ENCODE measurements at places on chromosomes 12 and 14. TPM values are rescaled to one million over a fixed set of nuclear protein-coding genes. Genes with fewer than 3 reads are reported as not detected.

DNA sequence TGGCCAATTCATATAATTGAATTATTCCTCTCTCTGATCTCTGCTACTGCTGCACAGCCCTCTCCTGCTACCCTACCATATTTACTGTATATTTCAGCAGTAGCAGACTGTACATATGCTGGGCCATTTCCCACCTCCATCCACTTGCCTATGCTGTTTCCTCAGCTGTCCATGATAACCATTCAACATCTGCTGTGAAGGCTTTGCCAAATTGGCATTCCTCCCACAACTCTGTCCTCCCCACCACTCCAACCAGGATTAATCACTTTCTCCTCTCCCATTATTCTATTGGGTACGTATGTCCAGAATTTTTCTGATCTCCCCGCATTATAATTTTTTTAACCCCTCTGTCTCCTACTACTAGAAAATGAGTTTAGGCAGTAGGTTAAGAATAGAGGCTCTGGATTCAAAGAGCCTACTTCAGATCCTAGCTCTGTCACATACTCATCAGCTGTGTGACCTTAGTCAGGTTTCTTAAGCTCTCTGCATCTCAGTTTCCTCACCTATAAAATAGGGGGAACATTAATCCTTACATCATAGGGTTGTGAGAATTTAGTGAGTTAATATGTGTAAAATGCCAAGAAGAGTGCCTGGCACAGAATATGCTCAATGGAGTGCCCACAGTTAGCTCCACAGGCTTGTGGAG, 123.3 kb downstream of the KICS2 start:
- no peak for DNase-seq
- H3K27me3 ChIP-seq: no peaks in the 10 kb centered on the region
- H3K36me3 ChIP-seq: no peaks in the 10 kb centered on the region
- H3K4me1 ChIP-seq: peaks cover 26% of the 10 kb centered on the region
- H3K4me3 ChIP-seq: no peak overlapping the region

DNA sequence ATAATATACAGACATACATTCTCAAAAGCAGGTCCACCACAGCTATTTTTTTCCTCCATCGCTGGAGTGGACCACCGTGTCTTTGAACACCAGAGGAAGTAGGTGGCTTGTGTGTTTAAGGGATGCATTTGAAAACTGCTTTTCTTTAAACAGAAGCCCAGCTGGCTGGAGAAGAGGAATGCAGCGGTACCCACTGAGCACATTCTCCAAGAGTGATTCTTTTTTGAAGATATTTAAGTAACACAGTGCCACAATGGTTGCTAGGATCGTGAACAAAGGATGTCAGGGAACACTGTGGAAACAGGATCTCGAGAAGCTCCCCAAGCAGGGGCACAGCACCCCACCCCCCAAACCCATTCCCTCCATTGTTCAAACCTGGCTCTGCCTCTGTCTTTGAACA, 286.6 kb upstream of the PWP1 start:
- H3K4me3 ChIP-seq: no peak overlapping the region
- DNase-seq: no peak
- H3K4me1 ChIP-seq: no peaks in the 10 kb centered on the region
- H3K27ac ChIP-seq: no peak overlapping the region

GRCh38 chr14:64848239-64848638, 31.5 kb downstream of the SPTB start:
- peaks cover under 1% of the 10 kb centered on the region for H3K27me3 ChIP-seq
- H3K4me3 ChIP-seq: no peak overlapping the region
- no peak for DNase-seq
- H3K27ac ChIP-seq: no peak overlapping the region
- no peaks in the 10 kb centered on the region for H3K36me3 ChIP-seq
- H3K4me1 ChIP-seq: no peaks in the 10 kb centered on the region

The HOXC4 gene
- total RNA-seq: not detected

The MARK3 gene
- 85.8 TPM for total RNA-seq

The TPPP2 gene
- total RNA-seq: not detected

The AHNAK2 gene
- 11.0 TPM for total RNA-seq

The PKP2 gene
- total RNA-seq: 44.6 TPM

DNA sequence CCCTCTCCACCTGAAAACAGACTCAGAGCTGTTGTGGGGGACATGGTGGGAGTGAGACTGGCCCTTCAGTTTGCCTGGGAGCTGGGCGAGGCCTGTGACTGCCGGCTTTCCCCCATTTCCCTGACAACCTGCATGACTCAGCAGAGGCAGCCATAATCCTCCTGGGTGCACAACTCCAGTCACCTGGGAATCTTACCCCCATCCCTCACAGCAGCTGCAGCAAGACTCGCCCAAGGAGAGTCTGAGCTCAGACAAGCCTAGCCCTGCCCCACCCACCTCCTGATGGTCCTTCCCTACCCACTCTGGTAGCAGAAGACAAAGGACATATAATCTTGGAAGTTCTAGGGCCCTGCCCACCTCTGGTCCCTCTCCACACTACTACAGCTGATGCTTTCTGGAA, 207.3 kb upstream of the ARID2 start:
- no peaks in the 10 kb centered on the region for H3K27me3 ChIP-seq
- no peak for DNase-seq
- H3K27ac ChIP-seq: no peak overlapping the region
- no peaks in the 10 kb centered on the region for H3K4me1 ChIP-seq
- no peak overlapping the region for H3K4me3 ChIP-seq

DNA sequence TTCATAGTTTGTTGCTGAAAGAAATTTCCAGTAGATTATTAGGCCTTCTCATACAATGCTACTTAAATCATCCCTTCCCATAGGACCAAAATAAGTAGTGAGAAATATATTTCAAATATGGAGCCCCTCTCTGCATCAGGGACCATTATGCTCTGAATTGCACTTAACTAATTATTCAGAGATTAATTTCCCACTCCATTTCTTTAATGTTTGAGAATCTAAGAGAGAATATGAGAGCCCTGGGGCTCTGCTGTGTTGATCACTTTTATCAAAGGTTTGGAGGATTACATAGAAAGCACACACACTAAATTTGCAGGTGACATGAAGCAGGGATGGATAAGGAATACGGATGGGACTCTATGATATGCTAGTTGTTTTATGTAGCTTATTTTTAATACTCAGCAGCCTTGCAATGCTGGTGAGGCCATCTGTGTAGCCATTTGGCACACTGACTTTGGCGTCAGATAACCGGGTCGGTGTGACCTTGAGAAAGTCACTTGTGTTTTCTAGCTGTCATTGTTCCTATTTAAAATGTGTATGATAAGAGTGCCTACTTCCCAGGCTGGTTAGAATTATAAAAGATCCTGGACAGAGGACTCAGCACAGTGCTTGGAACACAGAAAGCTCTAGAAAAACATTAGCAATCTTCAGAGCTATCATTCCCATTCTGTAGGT, 49.9 kb upstream of the FBXO21 start:
- peaks cover 18% of the 10 kb centered on the region for H3K27me3 ChIP-seq
- no peak overlapping the region for H3K4me3 ChIP-seq
- no peaks in the 10 kb centered on the region for H3K4me1 ChIP-seq

GRCh38 chr12:32104572-32105355, 1.9 kb upstream of the BICD1 start:
- no peaks in the 10 kb centered on the region for H3K27me3 ChIP-seq
- H3K4me3 ChIP-seq: no peak overlapping the region
- no peak overlapping the region for H3K27ac ChIP-seq
- H3K36me3 ChIP-seq: no peaks in the 10 kb centered on the region
- peaks cover 21% of the 10 kb centered on the region for H3K4me1 ChIP-seq

DNA sequence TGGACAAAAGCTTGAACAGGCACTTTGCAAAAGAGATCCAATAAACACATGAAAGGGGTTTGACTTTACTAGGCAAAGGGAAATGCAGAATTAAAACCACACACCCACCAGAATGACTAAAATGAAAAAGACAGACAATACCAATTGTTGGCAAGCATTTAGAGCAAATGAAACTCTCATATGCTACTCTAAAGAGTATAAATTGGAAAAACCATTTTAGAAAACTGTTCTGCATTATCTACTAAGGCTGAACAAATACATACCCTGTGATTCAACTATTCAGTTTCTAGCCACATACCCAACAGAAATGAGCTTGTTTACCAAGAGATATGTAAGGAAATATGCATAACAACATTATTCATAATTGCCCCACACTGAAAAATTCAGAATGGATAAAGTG, 8.5 kb upstream of the IL22 start:
- H3K36me3 ChIP-seq: no peaks in the 10 kb centered on the region
- H3K4me3 ChIP-seq: no peak overlapping the region
- no peak for DNase-seq

The KRT79 gene
- total RNA-seq: not detected

DNA sequence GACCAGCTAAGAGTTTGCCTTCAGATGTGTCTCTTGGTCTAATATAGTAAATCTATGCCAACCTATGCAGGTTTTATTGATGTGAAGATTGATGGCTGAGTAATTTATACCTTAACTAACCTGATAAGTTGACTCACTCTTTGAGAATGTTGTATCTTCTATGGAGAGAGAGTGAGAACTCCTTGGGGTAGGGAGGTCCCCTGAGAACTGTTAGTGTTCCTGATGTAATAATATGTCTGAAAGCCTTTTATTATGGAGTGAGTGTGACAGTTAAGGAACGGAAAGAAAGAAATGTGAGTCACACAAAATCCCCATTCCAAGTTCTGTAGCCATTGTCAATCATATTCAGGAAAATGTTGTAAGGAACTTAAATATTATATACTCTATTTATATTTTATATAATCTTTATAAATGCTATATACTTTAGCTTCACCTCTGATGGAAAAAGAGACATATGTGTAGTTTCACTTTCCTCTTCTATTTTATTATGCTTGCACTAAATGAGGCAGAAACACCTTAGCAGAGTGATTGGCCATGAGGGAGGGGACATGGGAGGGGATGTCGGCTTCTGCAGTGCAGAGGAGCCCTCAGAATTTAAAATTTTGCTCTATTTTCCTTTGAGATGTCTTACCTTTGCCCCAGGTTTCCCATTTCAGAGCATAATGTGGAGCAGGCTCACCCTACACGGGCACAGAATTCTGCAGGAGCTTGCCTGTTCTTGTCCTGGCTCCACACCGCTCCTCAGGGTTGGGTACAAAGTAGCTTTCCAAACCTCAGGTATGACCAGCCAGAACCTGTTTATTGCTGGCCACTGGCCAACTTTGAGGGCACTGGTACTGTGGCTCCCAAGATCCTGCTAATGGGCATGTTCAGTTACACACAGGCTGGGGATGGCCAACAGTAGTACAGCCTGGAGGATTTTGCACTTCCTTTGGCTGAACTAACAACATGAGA, 57.7 kb downstream of the ARF6 start:
- peak; percentile 85 for DNase-seq
- H3K4me3 ChIP-seq: no peak overlapping the region
- peaks cover 20% of the 10 kb centered on the region for H3K4me1 ChIP-seq
- peak overlapping the region; percentile 71 for H3K27ac ChIP-seq
- H3K36me3 ChIP-seq: no peaks in the 10 kb centered on the region

GRCh38 chr12:128442096-128442495, 175.1 kb downstream of the TMEM132C start:
- DNase-seq: no peak
- no peak overlapping the region for H3K27ac ChIP-seq
- no peaks in the 10 kb centered on the region for H3K27me3 ChIP-seq
- no peaks in the 10 kb centered on the region for H3K36me3 ChIP-seq
- no peak overlapping the region for H3K4me3 ChIP-seq
- H3K4me1 ChIP-seq: no peaks in the 10 kb centered on the region

- no peak overlapping the region for H3K4me3 ChIP-seq
- no peak overlapping the region for H3K27ac ChIP-seq
- DNase-seq: peak; percentile 68
- H3K4me1 ChIP-seq: peaks cover 41% of the 10 kb centered on the region
Measured at GRCh38 chr12:49979016-49979586, 6.4 kb downstream of the AQP6 start.

- no peak overlapping the region for H3K27ac ChIP-seq
- H3K36me3 ChIP-seq: no peaks in the 10 kb centered on the region
- no peaks in the 10 kb centered on the region for H3K27me3 ChIP-seq
- H3K4me1 ChIP-seq: no peaks in the 10 kb centered on the region
- H3K4me3 ChIP-seq: no peak overlapping the region
- no peak for DNase-seq
Measured at GRCh38 chr12:20477255-20477654, 108.9 kb downstream of the PDE3A start.

The TROAP gene
- total RNA-seq: 1.4 TPM

- H3K27ac ChIP-seq: no peak overlapping the region
Measured at GRCh38 chr14:103142721-103143302, 19.6 kb downstream of the TNFAIP2 start.

GRCh38 chr12:8609061-8609570, 3.5 kb downstream of the AICDA start:
- DNase-seq: peak; percentile 68
- no peaks in the 10 kb centered on the region for H3K4me1 ChIP-seq
- H3K36me3 ChIP-seq: no peaks in the 10 kb centered on the region
- H3K27ac ChIP-seq: no peak overlapping the region
- no peak overlapping the region for H3K4me3 ChIP-seq

- H3K27ac ChIP-seq: peak overlapping the region; percentile 21
- H3K4me1 ChIP-seq: peaks cover 66% of the 10 kb centered on the region
- H3K27me3 ChIP-seq: no peaks in the 10 kb centered on the region
- no peak for DNase-seq
- H3K4me3 ChIP-seq: no peak overlapping the region
- H3K36me3 ChIP-seq: peaks cover 48% of the 10 kb centered on the region
Measured at GRCh38 chr12:105222284-105222655, 13.7 kb downstream of the APPL2 start.

The TCTN1 gene
- 60.0 TPM for total RNA-seq

GRCh38 chr14:81311778-81312177, 88.3 kb downstream of the STON2 start:
- H3K27ac ChIP-seq: no peak overlapping the region
- DNase-seq: no peak
- H3K4me3 ChIP-seq: no peak overlapping the region
- H3K4me1 ChIP-seq: no peaks in the 10 kb centered on the region

The TAS2R19 gene
- total RNA-seq: 21.8 TPM

The NRIP2 gene
- total RNA-seq: 24.3 TPM

- no peaks in the 10 kb centered on the region for H3K27me3 ChIP-seq
- no peak overlapping the region for H3K27ac ChIP-seq
- DNase-seq: no peak
- H3K4me3 ChIP-seq: no peak overlapping the region
- no peaks in the 10 kb centered on the region for H3K36me3 ChIP-seq
Measured at GRCh38 chr14:43042408-43042807, 1435.7 kb downstream of the LRFN5 start.

DNA sequence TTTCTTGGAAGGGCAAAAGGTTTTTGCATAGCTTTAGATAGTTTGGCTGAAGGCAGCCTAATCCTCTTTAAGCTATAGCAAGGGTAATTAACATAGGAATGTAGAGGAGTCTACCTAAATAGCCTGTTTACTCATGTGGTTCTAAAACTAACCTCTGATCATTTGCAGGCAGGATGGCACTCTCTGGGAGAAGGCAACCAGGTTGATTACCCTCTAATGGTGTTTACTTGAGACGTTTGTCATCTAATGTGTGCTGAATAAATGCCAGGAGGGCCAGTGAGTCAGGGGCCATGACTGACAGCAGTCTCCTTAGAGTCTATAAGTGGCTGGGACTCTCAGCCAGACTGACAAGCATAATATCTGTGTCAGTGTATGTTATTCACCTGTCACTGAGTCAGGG, 286.4 kb downstream of the PCNX1 start:
- H3K36me3 ChIP-seq: no peaks in the 10 kb centered on the region
- no peak for DNase-seq
- no peak overlapping the region for H3K4me3 ChIP-seq
- no peak overlapping the region for H3K27ac ChIP-seq
- no peaks in the 10 kb centered on the region for H3K27me3 ChIP-seq

GRCh38 chr14:75979071-75979571, 2.7 kb downstream of the TGFB3 start:
- H3K36me3 ChIP-seq: no peaks in the 10 kb centered on the region
- no peak overlapping the region for H3K27ac ChIP-seq
- peak overlapping the region; percentile 65 for H3K4me3 ChIP-seq
- peaks cover 50% of the 10 kb centered on the region for H3K4me1 ChIP-seq
- DNase-seq: no peak

The CLEC2A gene
- not detected for total RNA-seq
